ENCODE measurements at places on chromosomes 6 and 20. TPM values are rescaled to one million over a fixed set of nuclear protein-coding genes. Genes with fewer than 3 reads are reported as not detected.

DNA sequence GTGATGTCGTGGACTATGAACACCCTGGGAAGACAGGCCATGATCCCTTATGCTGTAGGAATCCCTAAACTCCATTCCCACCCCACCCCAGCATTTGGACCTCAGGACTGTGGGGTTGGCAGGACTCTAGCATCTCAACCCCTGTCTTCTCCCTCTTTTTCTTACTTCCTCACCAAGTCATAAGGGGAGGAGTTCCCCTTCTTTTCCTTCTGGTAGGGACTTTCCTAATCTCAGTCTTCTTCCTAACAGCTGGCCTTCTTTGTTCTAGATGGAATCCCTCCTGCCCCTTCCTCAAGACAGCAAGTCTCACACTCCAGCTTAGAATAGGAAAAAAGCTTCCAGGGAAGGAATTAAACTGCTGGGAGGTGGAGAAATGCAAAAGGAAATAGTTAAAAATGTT lies 2.3 kb upstream of the SIRPB2 start:
- no peak for DNase-seq

- DNase-seq: no peak
Measured at GRCh38 chr20:2911200-2911599, 37.9 kb downstream of the PTPRA start.

DNA sequence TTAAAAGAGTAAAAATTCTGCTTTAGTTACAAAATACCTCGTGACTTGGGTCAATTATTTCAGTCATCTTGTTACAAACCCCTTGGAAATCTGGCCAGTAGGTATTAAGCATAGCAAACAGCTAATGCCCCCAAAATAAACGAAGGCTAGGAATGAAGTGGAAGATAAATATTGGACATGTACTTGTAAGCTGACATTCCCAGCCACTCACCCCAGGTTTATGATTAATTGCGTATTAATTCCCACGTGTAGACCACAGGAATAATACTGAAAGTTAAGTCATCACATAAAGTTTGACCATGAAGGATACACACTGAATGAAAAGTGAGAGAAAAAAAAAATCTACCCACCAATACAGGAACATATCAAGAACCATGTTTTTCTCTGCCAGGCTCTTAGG lies 936.5 kb upstream of the ADGRB3 start:
- no peak for DNase-seq

The DPPA5 gene
- total RNA-seq: not detected

DNA sequence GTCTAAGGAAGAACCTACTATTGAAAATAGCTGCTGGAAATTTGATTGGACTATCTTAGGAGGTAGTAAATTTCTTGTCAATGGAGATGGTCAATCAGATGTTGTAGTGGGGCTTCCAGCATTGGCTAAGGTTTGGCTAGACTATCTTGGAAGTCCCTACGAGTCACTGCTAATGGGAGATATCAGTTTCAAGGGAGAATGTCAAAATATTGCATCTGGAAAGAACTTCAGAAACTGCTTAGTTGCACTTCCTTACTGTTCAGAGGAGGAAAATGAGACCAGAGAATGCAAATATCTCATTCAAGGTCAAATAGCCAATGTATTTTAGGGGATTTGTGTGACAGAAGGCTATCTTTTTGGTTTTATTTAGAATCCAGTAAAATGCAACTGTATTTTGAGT lies 53.5 kb upstream of the CCN2 start:
- no peak for DNase-seq

GRCh38 chr6:15493437-15494168 lies 169.2 kb downstream of the DTNBP1 start:
- DNase-seq: no peak

- no peak for DNase-seq
Measured at GRCh38 chr6:10522929-10523573, 1.9 kb downstream of the GCNT2 start.

DNA sequence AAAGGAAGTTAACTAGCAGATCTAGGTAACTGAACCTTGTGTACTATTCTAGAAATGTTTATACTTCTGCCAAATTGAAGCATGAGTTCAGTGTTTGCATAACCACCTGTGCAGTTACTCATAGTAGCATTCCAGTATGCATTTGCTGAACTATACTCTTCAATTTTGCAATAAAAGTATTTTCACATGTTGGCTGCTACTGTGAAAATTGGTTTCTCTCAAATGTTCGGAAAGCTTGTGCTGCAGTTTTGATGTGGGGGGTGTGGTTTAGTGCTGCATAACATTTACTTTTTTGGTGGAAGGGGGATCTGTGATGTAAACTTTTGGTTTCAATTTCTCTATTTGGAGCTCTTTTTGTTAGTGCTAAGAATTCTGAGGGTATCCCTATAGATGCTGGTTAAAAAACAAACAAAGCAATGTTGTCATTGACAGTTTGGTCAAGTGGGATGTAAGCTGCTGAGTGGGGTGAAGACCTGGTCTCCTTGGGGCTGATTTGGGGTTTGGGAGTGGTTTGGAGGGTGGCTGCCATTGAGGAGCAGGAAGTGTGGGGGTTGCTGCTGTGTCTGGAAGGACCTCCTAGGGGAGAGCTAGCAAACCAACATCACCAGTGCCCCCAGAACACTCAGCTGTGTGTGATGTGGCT lies 87.8 kb downstream of the CARMIL1 start:
- no peak for DNase-seq

The TNFRSF6B gene
- 15.2 TPM for total RNA-seq

DNA sequence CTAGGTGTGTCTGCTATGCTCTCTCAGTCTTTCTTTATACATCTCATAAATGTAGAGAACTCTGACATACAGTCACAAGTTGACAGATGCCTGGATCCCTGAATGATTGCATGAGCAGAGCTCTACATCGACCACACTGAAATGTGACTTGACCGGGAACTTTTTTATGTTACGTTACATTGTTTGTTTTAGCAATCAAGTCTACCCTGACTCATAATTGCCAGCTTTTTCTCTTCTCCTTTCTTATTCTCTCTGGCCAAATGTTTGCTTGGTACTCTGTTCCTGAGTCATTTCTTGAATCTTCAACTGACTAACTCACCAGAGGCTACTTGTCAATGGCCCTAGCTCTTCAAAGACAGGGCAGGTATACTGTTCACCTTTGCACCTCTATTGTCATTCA lies 213.6 kb upstream of the DTNBP1 start:
- no peak for DNase-seq

The NCOA6 gene
- total RNA-seq: 18.7 TPM

The GSTA3 gene
- not detected for total RNA-seq

The OOEP gene
- not detected for total RNA-seq

The RNF114 gene
- total RNA-seq: 73.2 TPM

DNA sequence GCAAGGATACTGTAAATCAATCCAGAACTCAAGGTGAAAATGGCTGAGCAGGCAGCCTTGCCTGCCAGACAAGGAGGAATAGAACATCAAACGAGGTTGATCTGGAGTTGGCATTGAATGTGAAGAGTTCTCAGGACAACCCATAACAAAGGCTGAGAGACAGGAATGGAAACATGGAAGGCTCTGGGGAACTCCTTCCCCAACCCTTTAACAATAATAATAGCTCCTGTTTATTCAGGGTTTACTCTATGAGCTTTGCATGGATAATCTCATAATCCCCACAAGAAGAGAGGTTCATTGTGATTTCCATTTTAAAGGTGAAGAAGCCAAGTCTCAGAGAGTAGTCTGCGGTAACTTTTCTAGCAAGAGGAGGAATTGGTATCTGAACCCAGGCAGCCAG lies 151.7 kb downstream of the SOD2 start:
- no peak for DNase-seq
